ENCODE measurements at places on chromosomes 7 and 10.

- DNase-seq: no peak
Observed at GRCh38 chr7:39631736-39632308, 8.4 kb downstream of the RALA start.

DNA sequence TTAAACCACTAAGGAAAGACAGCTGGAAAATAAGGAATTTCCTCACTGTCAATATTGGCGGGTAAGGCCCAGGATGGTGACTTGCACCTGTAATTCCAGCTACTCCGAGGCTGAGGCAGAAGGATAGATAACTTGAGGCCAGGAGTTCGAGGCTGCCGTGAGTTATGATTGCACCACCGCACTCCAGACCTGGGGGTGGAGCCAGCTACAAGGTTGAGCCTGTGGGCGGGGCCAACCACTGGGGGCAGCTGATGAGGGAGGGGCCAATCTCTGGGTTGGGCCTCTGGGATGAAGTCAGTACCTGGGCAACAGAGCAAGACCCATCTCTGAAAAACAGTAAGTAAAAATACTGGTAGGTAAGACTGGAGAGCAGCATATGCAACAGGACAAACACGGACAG, 80.1 kb upstream of the ADO start:
- no peak for DNase-seq

DNA sequence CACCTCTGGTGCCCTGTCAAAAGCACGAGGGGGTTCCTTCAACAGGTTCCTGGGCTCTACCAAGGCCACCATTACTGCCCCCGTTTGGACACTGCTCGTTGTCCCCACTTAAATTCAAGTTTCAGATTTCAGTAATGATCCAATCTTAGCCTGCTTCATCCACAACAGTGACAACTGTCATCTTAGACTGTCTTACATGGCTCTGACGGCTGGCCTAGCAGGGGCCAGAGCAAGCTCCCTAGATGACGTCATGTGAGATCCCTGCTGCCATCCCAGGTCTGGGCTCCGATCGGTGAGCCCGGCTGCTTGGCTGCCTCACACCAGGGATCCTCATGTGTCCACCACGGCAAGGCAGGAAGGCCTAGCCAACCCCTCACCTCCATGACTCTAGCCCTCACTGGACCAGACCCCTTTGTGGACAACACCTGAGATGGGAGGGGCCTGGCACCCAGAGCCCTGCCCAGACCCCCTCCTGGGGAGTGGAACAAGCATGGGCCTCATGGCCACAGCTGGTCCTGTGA, 82.5 kb downstream of the FAM53B start:
- DNase-seq: peak; percentile 25

DNA sequence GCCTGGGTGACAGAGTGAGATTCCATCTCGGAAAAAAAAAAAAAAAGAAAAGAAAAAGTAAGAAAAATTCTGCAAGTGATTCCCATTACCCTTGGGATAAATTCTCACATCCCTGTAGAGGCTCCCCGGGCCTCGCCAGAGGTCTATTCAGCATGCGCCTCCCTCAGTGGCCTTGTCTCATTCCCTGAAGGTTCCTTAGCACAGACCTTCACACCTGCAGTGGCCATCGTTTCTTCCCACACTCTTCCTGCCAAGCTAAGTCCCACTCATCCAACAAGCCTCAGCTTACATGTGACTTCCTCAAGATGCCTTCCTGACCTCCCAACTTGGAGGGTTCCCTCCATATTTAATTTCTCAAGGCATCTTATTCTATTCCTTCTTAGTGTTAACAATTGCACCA, 20.9 kb upstream of the BAG3 start:
- no peak for DNase-seq

DNA sequence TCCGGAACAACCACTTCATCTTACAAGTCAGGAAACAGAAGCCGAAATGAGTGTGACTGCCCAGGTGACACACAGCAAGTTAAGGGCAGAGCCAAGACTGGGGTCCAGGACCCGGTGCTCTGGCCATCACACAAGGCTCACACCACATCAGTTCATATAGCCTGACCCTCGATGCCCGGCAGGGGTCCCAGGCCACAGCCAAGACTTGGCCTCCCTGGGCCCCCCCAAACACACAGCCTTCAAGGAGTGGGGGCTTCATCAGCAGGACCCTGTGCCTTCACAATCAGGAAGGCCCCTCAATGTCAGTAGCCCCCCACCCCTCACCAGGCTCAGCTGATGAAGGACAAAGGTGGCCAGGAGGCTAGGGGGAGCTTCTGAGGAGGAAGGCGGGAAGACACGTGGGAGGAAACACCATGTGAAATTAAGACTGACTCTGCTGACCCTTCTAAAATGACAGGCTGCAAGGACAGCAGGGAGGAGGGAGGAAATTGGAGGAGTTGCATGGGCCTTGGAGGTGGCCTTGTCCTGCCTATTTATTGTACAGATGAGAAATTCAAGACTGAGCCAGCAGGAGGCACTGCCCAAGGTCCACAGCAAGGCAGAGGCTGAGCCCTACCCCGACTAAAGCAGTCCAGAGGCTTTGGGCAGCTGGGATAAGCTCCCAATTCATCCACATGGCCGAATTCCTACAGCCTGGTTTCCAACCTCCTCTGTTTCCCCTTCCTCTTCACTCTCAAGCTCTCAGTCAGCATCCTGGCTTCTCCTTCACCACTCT, 216.1 kb upstream of the ZMIZ1 start:
- no peak for DNase-seq

DNA sequence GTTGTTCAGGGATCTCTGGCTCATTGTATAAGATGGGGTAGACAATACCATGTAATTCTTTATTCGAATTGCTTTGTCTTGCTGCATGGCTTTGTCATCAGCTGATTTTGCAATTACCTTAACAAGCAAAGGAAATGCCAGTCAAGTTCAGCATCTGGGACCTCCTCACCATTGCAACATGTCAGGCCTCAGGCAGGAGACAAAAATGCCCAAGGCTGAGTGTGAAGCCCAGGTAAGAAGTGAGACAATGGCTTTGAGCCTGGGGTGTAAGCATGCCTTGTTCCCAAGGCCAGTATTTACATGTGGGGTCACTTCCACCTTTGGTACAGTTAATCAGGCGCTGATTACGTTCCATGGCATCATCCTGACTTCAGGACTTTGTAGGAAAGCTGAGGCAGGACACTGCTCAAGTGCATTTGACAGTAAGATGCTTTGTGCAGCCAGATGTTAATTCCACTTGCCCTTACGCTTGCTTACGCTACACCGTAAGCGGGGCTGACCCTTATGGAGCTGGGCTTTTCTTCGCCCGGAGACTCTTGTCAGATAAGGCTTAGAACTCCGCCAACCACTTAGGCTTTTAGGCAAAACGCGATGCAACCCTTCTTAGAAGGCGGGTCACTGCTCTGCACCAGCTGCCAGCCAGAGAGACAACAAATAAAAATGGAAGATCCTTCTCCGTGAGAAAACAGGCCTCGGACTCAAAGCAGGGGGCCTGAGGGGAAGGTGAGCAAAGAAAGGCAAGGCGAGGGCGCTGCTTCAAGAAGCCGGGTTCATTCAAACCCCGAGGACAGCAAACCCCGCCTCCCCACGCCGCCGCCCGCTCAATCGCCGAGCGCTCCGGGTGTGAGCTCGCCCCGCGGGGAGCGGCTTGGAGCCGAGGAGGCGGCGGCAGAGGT, 1.3 kb upstream of the SP4 start:
- DNase-seq: no peak

DNA sequence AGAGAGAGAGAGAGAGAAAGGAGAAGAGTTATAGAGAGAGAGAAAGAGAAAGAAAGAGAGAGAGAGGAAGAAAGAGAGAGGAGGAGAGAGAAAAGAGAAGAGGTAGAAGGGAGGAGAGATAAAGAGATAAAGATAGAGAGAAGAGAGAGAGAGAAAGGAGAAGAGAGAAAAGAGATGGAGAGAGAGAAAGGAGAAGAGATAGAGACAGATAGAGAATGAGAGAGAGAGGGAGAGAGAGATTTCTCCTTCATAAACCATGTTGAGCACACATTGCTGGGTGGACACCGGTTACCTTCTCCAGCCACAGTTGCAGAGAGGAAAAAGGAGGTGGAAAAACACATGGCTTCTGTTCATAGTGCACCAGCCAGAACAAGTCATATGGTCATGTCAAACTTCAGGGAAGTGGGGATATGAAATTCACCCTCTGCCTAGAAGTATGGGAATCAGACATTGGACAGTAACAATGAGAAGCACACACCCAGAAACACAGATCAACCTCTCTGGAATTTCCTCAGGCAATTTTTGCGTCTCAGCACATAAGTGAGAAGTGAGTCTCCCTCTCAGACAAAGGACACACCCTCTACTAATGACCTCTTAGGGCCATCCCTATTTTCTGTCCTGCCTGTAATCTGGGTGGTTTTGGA, 172.5 kb upstream of the SVIL start:
- DNase-seq: no peak

DNA sequence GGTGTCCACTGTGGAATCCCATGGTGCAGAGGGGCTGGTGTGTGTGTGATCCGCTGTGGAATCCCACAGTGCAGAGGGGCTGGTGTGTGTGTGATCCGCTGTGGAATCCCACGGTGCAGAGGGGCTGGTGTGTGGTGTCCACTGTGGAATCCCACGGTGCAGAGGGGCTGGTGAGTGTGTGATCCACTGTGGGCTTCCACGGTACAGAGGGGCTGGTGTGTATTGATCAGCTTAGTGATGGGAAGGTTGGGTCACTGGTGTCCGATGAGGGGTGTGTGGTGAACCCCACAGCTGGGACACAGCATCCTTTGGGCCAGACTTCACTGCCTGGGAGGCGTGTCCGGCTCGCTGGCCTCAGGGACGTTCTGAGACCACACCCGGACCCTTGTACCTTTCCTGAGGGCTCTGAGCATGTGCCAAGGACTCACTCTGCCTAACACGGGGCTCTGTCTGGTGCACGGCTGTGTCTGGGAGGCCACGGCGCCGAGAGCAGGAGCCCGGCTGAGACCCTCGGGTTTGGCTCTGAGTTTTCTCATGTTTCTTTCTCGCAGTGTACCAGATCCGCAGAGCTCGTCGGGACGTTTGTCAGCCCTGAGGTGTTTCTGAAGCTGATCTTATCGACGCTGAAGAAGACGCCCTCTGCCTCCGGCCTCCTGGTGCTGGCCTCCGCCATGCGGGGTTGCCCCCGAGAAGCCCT, 29.3 kb upstream of the PRKAR1B start:
- peak; percentile 25 for DNase-seq

- DNase-seq: no peak
Observed at GRCh38 chr7:31084226-31084625, 32.1 kb downstream of the ADCYAP1R1 start.

- DNase-seq: no peak
Observed at GRCh38 chr10:127364034-127364433, 167.6 kb upstream of the INSYN2A start.

DNA sequence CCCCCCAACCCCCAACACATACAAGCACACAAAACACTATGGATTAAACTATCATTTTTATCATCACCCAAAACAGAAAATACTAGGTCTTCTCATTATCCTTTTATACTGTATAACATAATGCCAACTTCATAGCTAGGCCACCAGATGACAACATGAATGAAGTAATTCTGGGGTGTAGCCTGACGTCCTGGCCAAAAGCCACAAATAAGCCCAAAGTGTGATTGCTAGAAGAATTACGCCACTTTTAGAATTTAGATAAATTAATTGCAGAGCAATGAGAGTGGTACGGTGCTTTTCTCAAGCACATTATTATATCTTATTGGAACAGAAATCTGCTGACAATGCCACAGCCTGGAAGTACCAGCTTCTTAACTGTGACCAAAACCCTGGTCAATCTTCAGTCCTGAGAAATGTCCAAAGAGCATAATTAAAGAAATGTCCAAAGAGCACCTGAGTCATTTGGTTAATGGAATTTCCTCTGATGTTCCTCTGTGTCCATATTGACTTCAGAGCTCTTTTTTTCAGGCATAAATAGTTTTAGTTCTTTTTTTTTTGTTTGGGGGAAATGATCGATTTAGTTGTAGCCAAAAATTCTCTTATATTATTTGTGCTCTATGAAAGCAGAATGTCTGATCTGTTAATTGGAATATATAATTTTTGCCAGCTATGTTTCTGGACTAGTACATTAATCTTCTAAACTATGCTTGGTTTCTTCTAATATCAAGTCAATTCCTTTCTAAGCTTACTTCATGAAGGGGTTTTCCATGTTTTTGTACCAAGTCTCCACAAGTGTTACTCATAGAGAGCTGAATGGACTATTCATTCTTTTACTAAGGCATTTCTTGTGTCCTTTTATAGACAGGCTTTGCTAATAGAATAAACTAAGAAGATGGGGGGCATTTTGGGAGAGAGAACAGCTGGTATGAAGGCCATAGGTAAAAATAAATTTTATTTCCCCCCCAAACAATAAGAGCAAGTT, 233.4 kb upstream of the SLC26A5 start:
- DNase-seq: no peak

- DNase-seq: no peak
Observed at GRCh38 chr10:62842983-62843382, 26.8 kb upstream of the EGR2 start.

GRCh38 chr7:2106924-2107323, 125.8 kb downstream of the MAD1L1 start:
- peak; percentile 77 for DNase-seq

- no peak for DNase-seq
Observed at GRCh38 chr10:47175181-47176123, 124.5 kb upstream of the GDF10 start.

- no peak for DNase-seq
Observed at GRCh38 chr10:821322-821721, 110.2 kb downstream of the LARP4B start.

DNA sequence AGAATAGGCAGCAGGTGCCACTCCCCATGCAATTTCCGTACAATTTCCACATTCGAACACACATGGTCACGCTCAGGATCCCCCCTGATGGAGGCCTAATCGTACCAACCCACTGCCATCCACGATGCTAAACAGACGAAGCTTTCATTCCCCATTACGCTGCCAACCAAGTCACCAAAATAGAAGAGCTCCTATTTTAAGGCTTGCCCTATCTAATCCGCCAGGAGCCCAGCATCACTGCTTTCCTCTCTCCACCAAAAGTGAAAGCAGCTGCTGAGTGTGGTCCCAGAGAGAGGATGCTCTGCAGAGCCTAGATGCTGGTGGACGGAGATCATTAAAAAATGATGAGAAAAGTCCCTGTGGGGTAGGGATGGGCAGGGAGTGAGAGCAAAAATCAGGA, 43.3 kb downstream of the HSPA12A start:
- no peak for DNase-seq

GRCh38 chr10:70255329-70256299, 22.4 kb upstream of the PPA1 start:
- no peak for DNase-seq

DNA sequence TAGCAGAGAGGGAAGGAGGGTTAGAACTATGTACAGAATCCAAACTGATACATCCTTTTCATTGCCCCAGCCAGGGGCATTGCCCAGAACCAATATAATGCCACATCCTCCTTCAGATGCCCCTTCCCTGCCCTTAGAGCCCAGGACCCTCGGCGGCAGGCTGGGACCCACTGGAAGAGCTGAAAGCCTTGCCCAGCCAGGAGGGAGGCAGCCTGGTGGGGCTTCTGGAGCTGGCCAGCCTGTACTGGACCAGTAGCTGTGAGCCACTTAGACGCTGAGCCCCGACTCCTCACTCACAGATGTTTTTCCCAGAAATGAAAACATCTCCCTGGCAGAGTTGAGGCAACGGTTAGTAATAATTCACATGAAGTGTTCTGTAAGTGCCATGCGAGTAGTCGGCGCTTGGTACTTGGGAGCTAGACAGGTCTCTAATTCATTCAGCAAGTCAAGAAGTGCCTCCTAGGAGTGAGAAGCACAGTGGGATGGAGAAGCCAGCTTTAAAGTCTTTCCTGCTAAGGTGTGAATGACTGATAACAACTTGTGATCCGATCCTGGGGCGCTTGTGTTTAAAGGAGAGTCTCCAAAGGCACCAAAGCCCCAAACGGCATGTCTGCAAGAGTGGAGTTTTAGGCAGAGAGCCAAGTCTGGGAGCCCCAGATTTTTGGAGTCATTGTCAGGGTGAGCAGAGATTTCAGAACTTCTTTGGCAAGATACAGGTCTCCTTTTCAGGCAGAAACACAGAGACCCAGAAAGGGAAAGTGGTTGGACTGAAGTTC, 9.8 kb downstream of the VSIR start:
- DNase-seq: no peak

Measured in right cardiac atrium (tissue), 5 donors.